ENCODE measurements at places on chromosomes 4 and X. TPM values are rescaled to one million over a fixed set of nuclear protein-coding genes. Genes with fewer than 3 reads are reported as not detected.

MAGEA12 gene
- total RNA-seq = not detected

GLRA2 gene
- total RNA-seq = not detected

GRCh38 chr4:33998291-33998690 lies 2246.0 kb downstream of the ARAP2 start:
- DNase-seq = no peak

P2RY8 gene
- total RNA-seq = 0.74 TPM

DNA sequence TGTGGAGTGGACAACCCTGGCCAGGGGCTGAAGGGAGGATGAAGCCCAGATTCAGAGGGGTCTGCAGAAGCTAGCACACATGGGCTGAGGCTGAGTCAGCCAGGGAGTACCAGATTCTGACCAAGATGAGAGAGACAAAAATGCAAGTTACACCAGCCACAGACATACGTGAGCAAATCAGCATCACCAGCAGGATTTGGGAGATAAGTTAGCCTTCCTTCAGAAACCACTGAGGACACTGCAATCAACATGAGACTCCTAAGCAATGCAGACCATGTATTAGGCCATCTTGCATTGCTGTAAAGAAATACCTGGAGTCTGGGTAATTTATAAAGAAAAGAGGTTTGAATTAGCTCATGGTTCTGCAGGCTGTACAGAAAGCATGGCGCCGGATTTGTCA lies 57.0 kb upstream of the PAGE5 start:
- DNase-seq = no peak

DNA sequence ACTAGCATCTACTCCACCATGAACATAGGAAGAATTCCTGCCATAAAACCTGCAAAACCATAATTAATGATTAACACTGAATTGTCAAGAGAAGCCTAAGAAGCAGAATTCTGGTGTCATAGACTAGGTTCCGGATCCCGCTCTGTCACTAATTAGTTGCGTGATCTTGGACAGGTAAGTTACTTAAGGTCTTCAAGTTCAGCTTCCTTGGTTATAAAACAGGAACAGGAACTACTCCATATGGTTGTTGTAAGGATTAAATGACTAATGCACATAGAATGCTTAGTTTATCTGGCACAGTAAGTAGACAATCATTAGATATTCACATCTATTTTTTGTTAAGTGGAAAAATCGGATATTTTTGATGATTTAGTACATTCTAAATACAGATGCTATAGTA lies 14.3 kb downstream of the G3BP2 start:
- no peak for DNase-seq

GRCh38 chr4:39621582-39621981 lies 17.1 kb downstream of the SMIM14 start:
- no peak for DNase-seq

GRCh38 chr4:184442314-184442635 lies 32.1 kb downstream of the IRF2 start:
- DNase-seq = no peak

- DNase-seq = no peak
These were observed 474.2 kb upstream of the GRID2 start for GRCh38 chr4:91829531-91829930.

DNA sequence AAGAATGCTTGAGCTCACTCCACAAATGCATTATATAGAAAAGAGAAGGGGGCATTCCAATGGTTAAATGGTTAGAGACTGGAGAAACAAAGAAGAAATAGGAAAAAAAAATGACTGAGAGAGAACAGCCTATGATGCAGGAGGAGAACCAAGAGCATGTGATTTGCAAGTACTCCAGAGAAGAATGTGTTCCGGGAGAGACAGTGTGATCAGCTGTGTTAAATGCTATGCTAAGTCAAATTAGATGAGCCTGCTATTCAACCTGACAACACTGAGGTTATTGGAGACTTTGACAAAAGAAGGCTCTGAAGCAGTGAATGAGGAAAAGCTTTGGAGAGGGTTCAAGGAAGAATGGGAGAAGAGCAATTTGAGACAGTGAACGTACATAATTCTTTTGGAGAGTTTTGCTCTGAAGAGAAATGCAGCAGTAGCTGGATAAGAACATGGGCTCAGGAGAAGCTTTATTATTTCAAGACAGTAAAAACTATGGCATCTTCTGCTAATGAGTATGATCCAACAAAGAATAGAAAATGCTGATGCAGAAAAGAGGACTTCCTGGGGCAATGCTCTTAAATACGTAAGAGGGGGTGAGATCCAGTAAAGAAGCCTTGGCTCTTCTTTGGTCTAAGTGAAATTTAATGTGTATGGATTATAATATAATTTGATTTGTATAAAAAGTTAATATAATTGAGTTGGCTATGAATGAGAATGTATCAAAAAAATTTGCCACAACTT lies 66.3 kb downstream of the PPP3CA start:
- DNase-seq = no peak

DNA sequence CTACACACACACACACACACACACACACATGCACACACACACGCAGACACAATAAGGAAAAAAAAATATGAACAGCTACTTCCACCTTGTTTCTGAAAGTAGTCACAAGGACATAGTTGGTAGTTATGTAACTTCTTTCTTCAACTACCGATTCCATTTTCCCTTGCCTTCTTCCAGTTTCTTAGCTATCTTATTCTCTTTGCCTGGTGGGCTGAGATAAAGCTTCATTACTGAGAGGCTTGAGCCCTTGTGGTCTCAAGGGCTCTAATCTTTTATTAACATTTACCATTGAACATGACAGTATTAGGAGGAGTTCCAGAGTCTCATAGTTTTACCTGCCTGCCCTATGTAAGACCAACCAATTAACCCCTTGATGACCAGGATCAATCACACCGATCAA lies 8.9 kb upstream of the SMIM10 start:
- DNase-seq = no peak

DNA sequence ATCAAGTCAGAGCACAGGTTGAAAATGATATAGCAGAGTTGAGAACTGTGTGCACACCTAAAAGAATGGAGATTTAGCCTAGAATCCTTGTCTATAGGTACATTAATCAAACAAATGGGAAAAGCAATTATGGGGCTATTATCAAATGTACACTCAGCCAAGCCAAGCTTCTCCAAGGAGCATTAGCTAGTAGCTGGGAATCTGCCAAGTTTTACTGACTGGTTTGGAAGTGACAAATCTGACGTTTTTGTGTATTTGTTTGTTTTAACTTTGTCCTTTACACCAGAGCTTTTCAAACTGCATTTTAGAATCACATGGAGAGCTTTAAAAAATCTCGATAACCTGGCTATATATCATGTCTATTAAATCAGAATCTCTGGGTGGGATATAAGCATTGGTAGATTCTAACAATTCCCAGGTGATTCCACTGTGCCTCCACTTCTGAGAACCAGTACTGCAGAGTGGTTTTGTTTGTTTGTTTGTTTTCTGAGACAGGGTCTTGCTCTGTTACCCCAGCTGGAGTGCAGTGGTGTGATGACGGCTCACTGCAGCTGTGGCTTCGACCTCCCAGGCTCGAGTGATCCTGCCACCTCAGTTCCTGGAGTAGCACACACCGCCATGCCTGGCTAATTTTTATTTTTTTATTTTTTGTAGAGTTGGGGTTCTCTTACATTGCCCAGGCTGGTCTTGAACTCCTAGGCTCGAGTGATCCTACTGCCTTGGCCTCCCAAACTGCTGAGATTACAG lies 279.8 kb downstream of the UNC5C start:
- DNase-seq = no peak

GRCh38 chrX:33892670-33893069 lies 239.4 kb downstream of the FAM47A start:
- no peak for DNase-seq

GRCh38 chrX:13803116-13803515 lies 13.8 kb downstream of the GPM6B start:
- no peak for DNase-seq

GRCh38 chrX:122272011-122272410 lies 912.1 kb upstream of the GRIA3 start:
- DNase-seq = no peak

DNA sequence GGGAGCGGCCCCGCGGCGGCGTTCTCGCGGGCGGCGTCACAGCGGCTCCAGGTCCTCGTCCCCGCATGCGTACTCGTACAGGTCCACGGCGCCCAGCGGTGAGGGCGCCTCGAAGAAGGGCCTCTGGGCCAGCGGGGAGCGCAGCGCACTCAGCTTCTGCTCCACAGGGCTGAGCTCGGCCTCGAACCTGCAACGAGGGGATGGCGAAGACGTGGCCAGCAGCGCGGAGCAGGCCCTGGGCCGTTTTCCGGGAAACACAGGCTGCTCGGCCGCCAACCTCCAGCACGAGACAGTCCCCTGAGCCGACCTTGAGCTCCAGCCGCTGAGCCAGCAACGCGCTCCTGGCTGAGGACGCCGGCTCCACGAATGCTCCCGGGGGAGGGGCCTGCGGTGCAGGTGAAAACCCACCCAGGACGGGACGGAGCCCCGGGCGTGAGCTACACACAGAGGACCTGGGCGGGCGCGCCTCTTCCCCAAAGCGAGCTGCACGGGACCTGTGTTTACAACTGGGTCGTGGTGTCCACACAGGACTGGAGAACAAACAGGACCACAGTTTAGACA lies 15.8 kb upstream of the GTPBP6 start:
- no peak for DNase-seq

- no peak for DNase-seq
These were observed 6.7 kb downstream of the SMAD1 start for GRCh38 chr4:145488310-145488709.

ARHGAP36 gene
- total RNA-seq = 2.0 TPM

- no peak for DNase-seq
These were observed 5.2 kb downstream of the YIPF6 start for GRCh38 chrX:68503836-68504636.

DNA sequence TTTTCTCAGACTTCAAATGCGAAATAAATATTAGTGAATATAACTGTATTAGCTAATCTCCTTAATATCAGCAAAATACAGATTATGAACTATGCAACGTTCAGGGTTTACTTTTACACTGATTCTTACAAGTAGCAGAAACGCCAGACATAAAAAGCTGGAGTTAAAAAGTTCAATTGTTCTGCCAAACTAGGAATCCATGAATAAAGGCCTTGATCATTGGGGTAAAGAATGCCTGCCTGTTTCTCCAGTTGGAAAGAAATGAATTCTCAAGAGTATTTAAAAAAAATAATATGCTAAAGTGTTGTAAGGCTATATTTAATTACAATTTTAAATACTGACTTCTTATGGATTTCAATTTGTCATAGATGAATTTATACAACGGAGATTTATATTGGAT lies 612.2 kb downstream of the DMD start:
- DNase-seq = no peak

IGSF1 gene
- 1.2 TPM for total RNA-seq

PRRG3 gene
- 0.98 TPM for total RNA-seq

GRCh38 chrX:56744996-56745395 lies 16.0 kb downstream of the NBDY start:
- no peak for DNase-seq

SLC10A4 gene
- total RNA-seq = 6.6 TPM

DNA sequence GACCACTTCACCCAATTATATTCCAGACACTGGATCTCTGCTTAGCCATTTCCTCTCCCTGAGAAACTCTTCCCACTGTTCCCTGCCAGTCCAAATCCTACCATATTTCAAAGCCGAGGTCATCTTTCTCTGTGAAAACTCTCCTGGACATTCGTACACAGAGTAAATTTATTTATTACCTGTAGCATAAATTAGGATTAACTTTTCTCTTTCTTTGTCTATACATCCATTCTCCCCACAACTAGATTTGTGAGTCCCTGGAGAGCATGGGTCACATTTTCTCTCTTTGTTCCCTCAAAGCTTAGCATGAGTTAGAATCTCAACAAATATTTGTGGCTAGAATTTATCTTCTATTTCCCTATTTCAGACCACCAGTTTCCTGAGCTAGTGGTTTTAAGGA lies 27.8 kb upstream of the SMIM10 start:
- no peak for DNase-seq

DNA sequence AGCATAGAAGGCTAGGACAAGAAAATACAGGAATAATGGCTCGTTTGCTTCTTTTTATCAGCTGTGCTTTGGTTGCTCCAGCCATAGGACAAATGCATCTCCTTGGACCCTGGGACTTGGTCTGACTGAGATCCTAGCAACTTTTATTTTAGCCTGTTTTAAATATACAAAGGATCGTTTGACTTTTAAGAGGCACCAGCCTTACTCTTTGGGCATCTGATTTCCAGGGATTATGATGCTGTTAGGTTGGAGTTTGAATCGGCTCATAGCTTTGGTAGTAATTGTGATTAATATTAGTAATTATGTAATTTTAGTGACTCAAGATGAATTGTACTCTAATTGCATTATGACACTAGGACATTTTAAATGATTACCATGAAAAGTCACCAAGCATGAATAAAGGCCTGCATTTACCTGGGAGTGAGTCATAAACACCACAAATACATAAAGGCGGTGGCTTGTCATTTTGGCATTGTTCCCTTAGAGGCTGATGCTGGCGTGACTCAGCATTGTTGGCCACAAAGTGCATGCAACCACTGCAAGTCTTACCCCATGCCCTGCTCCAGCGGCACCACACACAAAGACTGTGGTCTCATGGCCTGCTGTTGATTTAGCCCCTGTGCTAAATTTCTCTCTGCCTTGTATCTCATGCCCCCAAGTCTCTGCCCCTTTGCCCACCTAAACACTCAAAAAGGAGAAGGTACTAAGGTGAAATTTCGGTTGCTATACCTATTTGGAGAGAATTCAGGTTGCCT lies 12.4 kb downstream of the GPAT3 start:
- DNase-seq = no peak

- no peak for DNase-seq
These were observed 149.4 kb downstream of the KDR start for GRCh38 chr4:54976031-54976430.

DNA sequence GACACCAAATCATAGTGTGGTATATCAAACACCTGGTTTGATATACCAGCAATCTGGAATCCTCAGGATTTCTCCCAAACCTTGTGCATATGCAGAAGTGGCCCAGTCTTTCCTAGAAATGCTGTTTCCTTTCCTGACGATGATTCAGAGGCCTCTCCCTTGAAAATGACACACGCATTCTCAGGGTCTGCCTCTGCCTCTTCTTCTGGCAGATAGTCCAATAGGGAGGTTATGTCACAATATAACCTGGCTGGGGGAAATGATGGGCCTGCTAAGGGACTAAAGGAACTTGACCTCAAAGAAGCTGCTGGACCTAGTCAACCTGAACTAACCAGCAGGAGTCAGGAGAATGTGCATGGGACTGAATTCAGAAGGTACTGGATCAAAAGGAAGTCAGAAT lies 435.2 kb downstream of the IDS start:
- no peak for DNase-seq

GRCh38 chrX:110042496-110042895 lies 39.6 kb downstream of the TMEM164 start:
- no peak for DNase-seq

NMU gene
- total RNA-seq = 8.1 TPM

- no peak for DNase-seq
These were observed 298.1 kb upstream of the SLC7A11 start for GRCh38 chr4:138540056-138540800.

- no peak for DNase-seq
These were observed 260.4 kb downstream of the SMARCA1 start for GRCh38 chrX:129262912-129263311.
